CD4-positive, alpha-beta memory T cell (primary cell): ENCODE measurements at places on chromosomes 4 and X.

DNA sequence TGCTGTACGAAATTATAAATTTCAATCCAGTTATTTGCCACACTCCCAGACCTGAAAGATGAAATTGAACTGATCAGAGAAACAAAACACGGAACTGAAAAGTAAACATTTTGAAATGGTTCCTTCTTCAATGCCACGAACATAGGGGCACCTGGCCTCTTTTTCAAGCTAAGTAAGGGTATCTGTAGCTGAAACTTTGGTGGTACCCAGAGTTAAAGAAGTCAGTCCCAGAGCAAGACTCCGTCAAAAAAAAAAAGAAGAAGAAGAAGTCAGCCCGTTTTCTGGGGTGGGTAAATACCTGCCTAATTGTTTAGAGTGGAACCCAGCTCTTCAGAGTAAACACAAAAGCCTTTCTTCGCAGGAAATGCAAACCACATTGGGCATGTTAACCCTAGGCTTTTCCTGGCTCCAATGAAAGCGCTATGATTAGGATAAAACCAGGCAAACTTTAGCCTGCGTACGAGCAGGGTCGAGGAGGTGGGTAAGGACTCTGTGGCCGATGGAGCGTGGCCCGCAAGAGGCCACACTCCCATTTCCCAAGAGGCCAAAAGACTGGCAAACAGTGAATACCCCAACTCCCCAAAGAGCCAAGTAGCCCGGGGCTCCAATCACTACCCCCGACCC lies 1.3 kb downstream of the ANTXR2 start:
- DNase-seq: no peak

DNA sequence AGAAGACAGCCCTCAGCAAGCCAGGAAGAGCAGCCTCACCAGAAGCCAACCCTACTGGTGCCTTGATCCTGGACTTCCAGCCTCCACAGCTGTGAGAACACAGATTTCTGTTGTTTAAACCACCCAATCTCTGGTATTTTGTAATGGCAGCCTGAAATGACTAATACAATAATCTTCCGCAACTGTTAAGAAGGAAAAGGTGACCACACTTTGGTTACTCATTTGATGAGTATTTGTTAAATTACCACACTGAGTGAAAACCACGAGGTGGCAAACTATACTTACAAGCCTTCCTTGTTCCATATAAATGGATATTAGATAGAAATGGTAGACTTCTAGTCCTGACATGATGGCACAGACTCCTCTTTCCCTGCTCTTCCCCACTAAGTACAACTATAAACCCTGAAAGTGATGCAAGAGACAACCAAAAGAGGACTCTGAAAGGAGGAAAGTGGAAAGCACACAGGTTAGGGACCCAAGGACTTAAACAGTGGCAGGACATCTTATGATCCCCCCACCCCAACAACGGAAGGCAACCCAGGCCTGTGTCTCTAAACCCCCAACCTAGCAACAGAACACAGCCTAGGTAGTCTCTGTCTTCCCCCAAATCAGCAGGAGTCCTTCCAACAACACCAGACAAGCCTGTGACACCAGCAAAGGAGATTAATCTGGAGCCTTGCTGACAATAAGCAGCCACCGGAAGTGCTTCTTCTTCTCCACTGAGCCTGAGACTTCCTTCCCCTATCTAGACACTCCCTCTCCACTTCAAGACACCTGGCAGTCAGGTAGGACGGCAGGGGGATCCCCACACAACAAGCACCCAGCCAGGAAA lies 12.3 kb downstream of the ZNF182 start:
- DNase-seq: peak; percentile 7

- no peak for DNase-seq
Measured at GRCh38 chrX:107857837-107858236, 32.2 kb downstream of the MID2 start.

- no peak for DNase-seq
Measured at GRCh38 chr4:112105201-112105969, 39.9 kb upstream of the FAM241A start.
